ENCODE measurements at places on chromosomes 2 and 18. TPM values are rescaled to one million over a fixed set of nuclear protein-coding genes. Genes with fewer than 3 reads are reported as not detected.

GRCh38 chr18:43236921-43237320, 40.4 kb downstream of the SYT4 start:
- no peak for DNase-seq

DNA sequence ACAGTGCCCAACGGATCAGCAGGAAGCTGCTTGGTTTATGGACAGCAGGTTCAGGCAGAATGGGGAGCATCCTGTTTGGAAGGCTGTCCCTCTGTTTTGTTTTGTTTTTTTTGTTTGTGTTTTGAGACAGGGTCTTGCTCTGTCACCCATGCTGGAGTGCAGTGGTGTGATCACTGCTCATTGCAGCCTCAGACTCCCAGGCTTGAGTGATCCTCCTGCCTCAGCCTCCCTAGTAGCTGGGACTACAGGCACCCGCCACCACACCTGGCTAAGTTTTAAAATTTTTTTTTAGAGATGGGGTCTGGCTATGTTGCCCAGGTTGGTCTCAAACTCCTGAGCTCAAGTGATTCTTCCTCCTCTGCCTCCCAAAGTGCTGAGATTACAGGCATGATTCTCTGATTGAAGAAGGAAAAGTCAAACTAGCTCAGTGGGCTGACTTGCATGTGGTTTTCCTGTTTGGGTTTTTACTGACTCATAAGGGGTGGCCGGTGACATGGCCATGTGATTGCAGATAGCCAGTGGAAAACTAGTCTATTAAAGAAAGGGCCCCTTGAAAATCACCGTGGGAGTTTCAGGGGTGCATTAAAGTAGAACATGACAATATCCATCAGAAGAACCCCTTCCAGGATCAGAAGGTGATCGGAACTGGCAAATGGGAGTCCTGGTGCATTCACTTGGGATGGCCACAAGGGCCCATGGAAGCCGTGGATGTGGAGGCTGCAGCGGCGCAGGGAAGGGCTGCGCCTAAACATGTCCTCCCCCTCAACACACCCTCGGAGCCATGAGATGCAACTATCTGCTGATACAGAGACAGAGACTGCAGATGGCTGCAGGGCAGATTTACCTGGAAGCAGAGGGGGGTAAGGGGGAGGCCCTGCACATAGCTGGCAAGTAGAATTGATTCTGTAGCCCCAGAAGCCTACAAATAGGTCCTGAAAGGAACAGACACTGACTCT, 26.5 kb downstream of the AQP12B start:
- no peak for DNase-seq

- no peak for DNase-seq
These were observed 409.2 kb upstream of the TCF4 start for GRCh38 chr18:55997151-55997561.

The C2orf72 gene
- total RNA-seq = 1.5 TPM

GRCh38 chr2:95275601-95276243, 1.5 kb downstream of the PROM2 start:
- DNase-seq = peak; percentile 57

- DNase-seq = no peak
These were observed 180.4 kb downstream of the ANKRD30B start for GRCh38 chr18:14928396-14928795.

GRCh38 chr2:36783246-36783645, 86.7 kb downstream of the VIT start:
- DNase-seq = no peak

GRCh38 chr2:178830451-178830850, 23.2 kb upstream of the TTN start:
- no peak for DNase-seq

The STARD6 gene
- not detected for total RNA-seq

DNA sequence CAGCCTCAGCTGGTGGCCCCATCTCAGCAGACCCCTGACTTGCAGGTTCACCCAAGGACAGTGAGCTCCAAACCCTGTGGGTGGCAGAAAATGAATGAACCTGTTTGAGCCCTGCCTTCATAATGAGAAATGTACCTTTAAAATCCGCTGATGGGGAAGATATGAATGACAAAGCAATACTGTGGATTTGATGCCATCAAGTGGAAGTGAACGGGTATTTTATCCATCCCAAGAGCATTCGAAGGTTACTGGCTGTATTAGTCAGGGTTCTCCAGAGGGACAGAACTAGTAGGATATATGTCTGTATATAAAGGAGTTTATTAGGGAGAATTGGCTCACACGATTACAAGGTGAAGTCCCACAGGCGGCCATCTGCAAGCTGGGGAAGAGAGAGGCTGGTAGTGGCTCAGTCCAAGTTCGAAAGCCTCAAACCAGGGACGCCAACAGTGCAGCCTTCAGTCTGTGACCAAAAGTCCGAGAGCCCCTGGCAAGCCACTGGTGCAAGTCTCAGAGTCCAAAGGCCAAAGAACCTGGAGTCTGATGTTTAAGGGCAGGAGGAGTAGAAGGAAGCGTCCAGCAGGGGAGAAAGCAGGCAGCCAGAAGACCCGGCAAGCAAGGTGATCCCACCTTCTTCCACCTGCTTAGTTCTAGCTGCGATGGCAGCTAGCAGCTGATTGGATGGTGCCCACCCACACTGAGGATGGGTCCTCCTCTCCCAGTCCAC, 32.1 kb downstream of the TOGARAM2 start:
- no peak for DNase-seq

DNA sequence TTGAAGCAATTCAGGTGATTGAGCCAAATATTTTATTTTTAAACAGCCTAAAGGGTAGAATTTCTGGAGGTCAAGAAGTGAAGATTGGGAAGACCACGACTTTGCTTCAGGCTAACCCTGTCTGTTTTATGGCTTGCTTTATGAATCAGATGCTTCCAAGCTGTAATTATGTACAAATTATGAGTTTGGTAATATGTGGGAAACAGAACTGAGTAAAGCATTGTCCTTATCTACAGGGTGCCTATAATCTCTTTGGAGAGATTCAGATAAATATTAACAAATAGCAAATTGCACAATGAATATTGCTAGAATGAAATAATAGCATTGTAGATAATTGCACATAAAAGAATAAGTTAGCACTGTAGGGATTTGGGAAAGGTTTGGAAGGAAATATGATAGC, 539.4 kb upstream of the CDH2 start:
- DNase-seq = no peak

The LRPPRC gene
- 56.1 TPM for total RNA-seq

- DNase-seq = no peak
These were observed 17.3 kb upstream of the GTF2A1L start for GRCh38 chr2:48600204-48600813.

DNA sequence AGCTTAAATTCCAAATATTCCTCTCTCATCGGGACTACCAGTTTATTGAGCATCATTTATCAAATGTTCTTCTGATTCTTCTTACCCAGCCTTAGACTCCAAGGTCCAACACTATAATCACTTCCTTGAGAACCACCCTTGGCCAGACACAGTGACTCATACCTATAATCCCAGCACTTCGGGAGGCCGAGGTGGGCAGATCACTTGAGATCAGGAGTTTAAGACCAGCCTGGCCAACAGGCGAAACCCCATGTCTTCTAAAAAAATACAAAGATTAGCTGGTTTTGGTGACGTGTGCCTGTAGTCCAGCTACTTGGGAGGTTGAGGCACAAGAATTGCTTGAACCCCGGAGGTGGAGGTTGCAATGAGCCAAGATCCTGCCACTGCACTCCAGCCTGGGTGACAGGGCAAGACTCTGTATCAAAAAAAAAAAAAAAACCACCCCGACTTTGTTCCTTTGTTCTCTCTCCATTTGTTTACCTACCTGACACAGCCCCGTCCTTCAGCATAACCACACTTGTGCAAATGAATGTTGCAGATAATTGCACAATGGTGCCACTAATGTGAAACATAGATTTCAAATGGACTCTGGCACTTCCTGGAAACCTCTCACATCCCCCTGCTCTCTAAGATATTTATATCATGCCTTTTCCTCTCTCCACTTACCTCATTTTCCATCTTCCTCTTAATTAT, 38.9 kb upstream of the LPIN2 start:
- DNase-seq = no peak

GRCh38 chr2:173151671-173152401, 76.2 kb downstream of the MAP3K20 start:
- DNase-seq = no peak

DNA sequence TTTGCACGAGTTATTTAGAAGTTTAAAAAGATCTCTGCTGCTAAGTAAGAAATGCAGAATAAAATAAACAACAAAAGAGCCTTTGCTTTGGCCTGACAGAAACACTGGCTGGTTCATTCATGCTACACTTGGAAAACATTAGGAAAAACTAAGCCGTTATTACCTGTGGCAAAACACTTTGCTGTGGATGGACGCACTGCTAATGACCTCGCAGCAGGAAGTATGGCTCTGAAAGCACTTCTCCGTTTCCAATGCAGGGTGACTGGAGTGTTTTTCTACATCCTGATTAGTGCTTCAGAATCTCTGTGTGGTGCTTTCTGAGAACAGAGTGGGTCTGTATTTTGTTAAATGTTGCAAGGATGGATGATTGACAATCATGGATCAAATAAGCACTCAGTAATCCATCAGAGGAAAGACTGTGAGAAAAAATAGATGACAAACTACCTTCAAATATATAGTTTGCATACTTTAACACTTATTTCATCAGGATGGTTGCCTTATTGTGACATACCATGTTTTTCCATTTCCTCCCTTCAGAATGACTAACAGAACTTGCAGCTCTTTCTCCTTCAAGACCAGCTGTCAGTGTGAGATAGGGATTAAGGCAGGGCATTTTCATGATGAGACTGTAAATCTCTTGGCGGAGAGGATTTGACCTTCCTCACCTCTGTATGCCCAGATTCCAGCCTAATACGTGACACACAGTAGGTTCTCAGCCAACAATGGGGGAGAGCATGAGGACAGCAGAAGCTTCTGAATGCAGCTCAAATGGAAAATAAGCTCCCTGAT, 38.0 kb downstream of the LINC00305 start:
- no peak for DNase-seq

The ATP6V1C2 gene
- not detected for total RNA-seq

The SP9 gene
- total RNA-seq = not detected

The HMSD gene
- total RNA-seq = 2.1 TPM

DNA sequence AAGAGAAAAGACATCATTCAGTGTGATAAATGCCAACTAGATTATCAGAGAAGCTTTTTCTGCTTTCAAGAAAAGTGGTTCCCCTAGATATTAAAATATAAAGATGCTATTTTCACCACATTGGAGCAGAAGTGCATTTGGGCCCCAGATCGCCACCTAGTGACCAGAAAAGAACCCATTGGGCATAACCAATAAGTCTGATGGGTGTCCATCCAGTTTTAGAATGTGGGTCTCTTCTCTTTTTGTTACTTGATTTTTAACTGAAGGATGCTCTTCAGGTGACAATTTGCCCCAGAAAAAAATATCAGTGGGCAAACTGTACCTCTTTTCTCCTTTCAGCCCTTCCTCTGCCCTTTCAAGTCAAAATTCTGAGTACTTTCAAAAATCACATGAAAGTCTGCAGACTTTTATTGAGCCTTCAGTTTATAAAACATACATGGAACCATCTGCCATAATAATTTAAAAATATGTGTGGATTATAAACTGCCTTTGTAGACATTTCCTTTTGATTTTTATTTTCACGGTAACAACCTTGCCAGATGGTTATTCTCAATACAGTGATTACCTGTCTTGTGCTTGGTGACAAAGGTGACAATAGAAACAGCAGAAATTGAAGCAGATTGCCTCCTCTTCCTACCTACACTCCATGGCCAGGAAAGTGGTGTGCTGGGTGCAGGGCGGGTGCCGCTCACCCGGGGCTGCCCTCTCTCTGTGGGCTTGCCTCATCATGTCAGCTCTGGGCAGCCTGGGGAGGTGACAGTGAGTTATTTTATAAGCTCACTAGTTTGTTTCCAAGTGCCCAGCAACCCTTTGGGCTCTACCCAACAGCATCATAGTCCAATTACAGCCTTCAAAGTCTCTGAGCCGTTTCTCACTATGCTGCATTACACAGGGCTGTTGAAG, 124.5 kb downstream of the DCDC2C start:
- DNase-seq = no peak

The CYTIP gene
- total RNA-seq = 34.7 TPM

DNA sequence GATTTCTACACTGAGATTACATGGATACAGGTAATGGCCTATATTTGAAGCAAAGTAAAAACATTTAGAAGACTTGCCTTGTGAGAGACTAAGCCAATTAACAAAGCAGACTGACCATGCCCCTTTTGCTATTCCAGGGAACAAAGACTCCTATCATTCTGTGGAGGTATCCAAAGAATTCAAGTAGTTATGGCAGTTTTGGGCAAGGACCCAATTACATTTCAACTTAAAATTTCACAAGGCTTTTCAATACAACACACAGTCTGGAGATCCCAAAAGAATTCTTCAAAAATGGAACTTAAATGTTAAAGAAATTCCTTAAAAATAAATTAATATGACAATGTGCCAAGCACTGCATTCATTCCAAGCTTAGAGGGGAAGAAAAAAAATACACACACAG, 109.2 kb upstream of the CHRNA1 start:
- DNase-seq = no peak

The INHBB gene
- total RNA-seq = 12.3 TPM

The TMEM178A gene
- total RNA-seq = 9.5 TPM

DNA sequence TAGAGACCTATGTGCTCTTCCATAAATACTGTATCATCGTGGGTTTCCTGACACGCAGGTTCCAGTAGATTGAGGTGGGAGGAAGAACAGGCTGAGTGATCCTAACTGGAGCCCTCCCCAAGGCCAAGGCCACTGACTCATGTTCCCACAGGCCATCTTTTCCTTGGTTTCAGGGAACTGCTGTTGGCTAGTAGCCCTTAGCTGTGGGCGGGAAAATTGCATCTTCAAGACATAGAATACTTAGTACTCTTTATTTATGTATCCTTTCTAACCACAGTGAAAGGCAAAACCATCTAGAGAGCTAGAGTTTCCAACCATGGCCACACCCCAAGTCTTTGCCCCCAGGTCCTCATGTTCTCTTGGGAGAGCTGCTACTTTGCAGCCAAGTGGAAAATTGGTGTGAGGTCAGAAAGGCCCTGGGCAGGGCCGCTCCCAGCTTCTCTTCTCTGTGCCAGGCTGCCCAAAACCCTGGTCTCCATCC, 55.9 kb downstream of the COPS8 start:
- DNase-seq = peak; percentile 15

The PSTPIP2 gene
- total RNA-seq = 9.8 TPM

The UGT1A10 gene
- not detected for total RNA-seq

DNA sequence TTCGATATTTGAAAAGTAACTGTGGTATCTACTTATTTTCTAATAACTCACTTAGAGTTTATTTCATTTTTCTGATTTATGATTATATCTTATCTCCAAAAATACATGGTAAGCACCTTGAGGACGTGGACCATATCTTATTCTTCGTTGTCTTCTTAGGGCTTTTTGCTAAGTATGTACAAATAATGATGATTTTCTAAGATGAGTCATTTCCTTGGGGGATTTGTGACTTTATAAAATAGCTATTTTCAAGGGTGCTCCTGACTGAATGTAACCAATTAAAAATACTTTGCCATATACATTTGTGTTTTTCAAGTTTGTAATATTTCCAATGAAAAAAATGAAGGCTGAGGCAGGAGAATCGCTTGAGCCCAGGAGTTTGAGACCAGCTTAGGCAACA, 56.3 kb downstream of the GREB1L start:
- no peak for DNase-seq

The MROH2A gene
- not detected for total RNA-seq

- no peak for DNase-seq
These were observed 1292.8 kb downstream of the DSC3 start for GRCh38 chr18:29749704-29750103.

The SERPINB11 gene
- not detected for total RNA-seq

GRCh38 chr2:209091056-209091455, 332.8 kb upstream of the MAP2 start:
- DNase-seq = no peak

Measured in upper lobe of right lung (tissue), 1 donor.